ENCODE measurements at places on chromosomes 2 and 18.

DNA sequence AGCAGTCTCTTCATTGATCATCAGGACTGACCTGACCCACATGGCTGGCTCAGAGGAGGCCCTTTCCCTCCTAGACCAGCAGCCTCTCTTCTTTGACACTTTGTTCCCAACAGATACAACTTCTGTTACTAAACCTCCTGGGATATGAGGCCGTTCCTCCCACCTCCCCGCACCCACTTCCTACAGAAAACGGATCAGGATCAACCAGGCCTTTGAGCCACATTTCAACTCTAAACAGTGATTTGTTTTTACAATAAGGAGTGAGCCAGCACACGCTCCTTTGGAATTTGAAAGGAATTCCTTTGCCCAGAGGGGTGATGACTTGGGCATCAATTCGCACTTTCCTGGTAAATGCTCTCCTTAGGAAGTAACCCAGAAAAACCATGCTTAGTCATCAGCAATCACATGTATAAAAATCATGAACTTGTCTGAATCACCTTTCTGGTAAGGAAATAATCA is 180.4 kb downstream of the FAM124B start:
- DNase-seq, result no peak

DNA sequence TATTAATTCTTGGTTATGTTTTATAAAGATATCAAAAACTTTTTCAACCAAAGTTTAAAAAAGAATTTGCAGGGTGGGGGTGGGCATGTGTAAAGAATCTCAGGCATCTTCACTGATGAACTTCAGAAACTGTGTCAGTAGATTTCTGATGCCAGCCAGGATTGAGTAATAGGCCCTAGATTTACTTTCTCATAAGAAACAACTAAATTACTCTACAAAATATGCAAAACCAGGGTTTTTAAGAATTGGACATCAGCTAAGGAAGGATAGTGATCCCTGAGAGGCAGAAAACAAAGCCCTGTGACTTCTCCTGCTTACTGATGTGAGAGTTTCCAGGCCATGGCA is 11.9 kb upstream of the IL1R1 start:
- DNase-seq, result no peak

GRCh38 chr18:7824970-7825369 is 257.9 kb downstream of the PTPRM start:
- DNase-seq, result no peak

DNA sequence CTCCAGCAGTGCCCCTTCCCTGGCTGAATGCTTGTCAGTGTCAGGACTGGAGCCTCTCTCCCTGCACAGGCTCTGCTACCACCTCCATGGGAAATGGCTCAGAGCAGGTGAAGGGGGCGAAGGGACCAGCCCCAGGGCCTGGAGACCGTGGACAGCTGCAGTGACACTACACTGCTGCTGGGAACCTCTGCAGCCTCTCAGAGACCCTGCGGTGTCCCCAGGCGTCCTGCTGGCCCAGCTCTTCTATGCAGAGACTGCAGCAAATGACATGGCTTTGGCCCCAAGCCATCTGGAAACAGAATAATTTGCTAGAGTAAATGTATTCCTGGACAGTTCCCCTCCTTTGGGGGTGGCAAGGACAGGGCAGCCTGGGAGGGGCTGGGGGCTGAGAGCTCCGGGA is 53.2 kb downstream of the CIB4 start:
- DNase-seq, result peak; percentile 20

GRCh38 chr18:286515-287310 is 18.9 kb upstream of the THOC1 start:
- DNase-seq, result no peak

GRCh38 chr2:50952596-50952995 is 79.3 kb downstream of the NRXN1 start:
- DNase-seq, result no peak

GRCh38 chr2:127427376-127428056 is 9.3 kb downstream of the PROC start:
- no peak for DNase-seq

DNA sequence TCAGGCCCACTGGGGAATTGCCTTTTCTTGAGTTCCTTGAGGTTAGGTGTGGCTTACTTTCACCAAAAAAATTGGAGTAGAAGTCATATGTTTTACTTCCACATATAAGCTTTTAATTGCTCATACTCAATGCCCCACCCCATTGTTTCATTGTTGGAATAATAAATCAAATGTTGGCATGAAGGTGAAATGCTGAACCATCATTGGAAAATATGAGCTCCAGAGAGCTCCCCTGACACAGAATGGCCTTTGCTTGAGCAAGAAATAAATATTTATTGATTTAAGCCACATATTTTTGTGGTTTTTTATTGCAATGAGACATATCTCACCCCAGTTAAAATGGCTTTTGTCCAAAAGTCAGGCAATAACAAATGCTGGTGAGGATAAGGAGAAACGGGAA is 167.3 kb upstream of the SRD5A2 start:
- no peak for DNase-seq

GRCh38 chr2:170221317-170222288 is 43.7 kb downstream of the MYO3B start:
- no peak for DNase-seq

GRCh38 chr2:63300835-63301234 is 250.2 kb downstream of the OTX1 start:
- no peak for DNase-seq

DNA sequence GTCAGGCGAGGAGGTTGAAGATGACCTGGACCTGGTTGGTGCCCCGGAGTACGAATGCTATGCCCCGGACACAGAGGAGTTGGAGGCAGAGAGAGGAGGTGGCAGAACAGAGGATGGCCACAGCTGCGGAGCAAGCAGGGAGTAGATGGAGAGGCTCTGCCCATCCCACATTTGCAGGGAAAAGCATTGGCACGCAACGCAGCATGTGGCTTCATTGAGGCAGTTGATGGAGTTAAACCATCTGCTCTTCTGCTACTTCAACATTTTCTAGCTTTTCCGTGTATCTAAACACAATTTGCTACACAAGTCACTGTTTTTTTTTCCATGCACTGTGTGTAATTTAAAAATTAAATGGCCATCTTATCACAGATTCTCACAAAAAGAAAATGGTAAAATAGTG is 11.8 kb downstream of the RBFA start:
- DNase-seq, result no peak

DNA sequence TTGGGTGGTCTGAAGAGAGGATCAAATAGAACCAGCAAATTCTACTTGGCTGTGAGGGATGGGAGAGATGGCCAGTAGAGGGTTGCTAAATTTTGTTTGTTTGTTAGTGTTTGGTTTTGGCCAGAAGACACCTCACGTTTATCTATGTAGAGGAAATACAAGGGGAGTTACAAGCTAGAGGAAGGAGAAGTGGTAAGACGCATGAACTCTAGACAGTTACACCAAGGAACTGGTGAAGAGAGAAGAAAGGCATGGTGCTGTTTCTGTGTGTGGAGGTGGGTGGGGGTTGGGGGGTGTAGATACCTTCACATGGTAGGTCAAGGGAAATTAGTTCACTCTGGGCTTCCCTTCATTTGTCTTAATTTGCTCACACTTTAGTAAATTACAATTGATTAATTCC is 25.6 kb downstream of the RASGRP3 start:
- DNase-seq, result no peak

GRCh38 chr2:190534310-190535120 is at the start of gene NEMP2:
Gene NEMP2 (minus strand): TSS chr2:190534722. CDS start chr2:190534655, 67 bp downstream.
- DNase-seq, result peak; percentile 77

DNA sequence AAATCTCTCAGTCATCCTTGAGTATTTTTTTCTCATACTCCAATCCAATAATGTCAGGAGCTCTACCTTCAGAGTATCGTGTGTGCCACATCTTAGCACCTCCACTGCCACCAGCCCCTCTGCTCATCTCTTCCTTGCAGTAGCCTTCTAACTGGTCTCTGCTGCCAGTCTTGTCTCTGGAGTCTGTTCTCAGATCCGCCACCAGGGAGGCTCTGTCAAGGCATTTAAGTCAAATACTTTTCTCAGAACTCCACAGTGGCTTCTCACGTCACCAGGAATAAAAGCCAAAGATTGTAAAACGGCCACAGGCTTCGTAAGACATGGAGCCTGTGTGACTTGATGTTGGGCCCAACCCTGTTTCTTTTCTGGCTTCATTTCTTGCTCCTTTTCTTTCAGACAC is 7.1 kb downstream of the UNC50 start:
- no peak for DNase-seq

DNA sequence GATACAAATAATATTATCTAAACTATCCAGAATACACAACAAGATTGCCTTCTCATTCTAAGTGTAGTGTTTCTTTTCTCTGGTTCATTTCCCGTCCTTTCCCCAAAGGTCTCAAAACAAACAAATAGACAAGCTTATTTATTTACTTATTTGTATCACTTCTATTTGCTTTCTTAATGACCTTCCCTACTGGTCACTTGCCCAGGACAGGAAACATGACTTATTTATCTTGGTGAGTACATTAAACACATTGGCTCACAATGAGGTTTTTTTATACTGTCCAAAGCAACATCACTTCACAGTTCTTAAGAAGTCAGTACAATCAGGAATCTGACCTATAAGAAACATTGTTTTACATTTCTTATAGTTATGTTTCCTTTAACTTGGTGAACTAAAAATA is 123.3 kb upstream of the KYNU start:
- no peak for DNase-seq

- no peak for DNase-seq
Measured at GRCh38 chr18:24923138-24923537, 428.8 kb downstream of the ZNF521 start.

GRCh38 chr2:128779301-128780095 is 460.8 kb upstream of the HS6ST1 start:
- no peak for DNase-seq

GRCh38 chr18:36392164-36392978 is 94.9 kb downstream of the FHOD3 start:
- no peak for DNase-seq

- no peak for DNase-seq
Measured at GRCh38 chr2:105674859-105675541, 69.7 kb upstream of the NCK2 start.

- DNase-seq, result no peak
Measured at GRCh38 chr2:130823171-130823885, 13.4 kb upstream of the ARHGEF4 start.

GRCh38 chr2:179201869-179202268 is 62.8 kb downstream of the SESTD1 start:
- DNase-seq, result no peak

DNA sequence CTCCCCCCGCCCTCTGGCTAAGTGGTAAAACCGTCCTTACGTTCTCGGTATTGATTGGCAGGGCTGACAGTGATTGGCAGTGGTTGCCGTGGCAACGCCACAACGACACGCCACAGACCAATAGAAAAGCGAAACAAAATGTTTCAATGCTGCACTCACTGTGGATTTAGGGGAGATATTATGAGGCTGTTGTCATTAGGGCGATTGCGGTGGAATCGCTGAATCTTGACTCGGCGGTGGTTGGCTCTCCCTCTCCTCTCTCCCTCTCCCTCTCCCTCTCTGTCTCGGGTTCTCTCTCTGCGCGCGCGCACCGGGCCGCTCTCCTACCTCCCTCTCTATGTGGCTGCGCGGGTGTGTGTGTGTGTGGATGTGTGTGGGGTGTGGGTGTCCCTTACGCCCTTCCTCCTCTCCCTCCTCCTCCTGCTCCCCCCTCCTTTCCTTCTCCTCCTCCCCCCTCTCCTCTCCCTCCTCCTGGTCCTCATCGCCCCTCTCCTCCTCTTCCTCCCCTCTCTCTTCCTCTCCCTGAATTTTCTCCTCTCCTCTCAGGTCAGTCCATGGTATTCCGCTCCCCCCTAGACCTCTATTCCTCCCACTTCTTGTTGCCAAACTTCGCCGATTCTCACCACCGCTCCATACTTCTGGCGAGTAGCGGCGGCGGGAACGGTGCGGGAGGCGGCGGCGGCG is at the start of gene SIX3:
TSS of gene SIX3 (plus strand) at position 152 of the 684 bp plus-strand sequence. CDS start at position 555, 403 bp downstream.
- no peak for DNase-seq

DNA sequence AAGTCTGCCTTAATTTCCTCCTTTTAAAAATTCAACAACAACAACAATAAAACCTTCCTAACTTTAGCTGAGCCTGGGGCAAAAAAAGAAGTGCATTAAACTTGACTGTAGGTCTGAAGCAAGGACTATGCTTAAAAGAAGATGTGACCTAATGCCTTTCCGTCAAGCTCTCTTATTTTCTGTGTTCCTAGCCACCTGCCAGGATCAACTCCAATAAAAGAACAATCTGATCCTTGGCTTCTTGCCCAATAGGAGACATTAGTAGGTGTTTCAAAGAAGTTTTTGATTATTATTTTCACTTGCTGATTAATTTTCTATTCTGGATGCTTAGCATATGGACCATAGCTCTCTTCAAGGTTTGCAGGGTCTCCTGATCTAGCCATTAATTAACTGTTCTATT is 237.5 kb downstream of the STK39 start:
- no peak for DNase-seq

DNA sequence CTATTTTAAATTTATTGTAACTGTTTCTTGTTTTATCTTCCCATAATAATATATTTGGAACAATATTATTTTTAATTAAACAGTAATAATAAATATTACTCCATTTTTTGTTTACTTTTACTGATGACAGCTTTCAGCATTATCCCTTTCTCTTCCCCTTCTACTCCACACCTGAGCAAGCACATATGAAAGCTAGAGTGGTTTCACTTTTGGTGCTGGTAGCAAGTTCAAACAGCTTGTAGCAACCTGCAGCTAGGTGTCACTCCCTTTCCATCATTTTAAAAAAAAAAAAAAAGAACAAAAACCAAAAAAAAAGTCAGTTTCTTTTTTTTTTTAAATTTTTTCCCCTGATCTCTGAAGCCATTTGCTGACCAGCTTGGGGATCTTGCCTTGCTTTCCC is 801.8 kb downstream of the CCDC85A start:
- DNase-seq, result no peak

DNA sequence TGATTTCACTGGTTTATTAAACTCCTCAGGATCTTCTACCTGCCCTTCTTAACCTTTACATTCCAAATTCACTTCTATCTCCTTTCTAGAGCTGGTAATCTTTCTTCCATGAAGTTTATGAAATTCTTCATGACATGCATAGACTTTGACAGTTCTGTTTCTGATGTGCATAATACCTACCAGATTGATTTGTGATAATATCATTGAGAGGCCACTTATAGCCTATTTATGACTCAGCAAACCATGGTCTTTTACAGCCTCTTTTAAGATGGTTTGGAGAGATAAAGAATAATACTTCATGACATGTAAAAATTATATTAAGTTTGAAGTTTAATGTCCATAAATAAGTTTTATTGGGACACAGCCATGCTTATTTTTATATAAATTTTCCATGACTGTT is 14.0 kb downstream of the SCN2A start:
- DNase-seq, result no peak

All from ureter (tissue), 1 donor.